ENCODE measurements at places on chromosomes 3 and 15.

DNA sequence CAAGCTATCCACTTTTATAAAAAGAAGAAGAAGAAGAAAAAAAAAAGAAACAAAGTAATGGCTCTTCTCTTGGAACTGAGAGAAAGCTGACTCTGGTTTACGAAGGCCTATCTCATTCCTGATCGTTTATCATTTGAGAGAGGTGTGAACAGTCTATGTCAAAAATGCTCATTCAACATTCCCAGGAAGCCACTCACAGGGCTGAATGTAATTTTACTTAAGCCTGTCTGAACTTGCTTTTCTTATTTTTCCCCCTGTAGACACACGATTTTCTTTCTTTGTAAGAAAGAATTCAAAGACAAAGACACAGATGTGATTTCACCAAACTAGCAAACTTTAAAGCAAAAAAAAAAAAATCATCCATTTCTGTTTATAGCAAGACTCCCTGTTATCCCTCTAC, 805.8 kb downstream of the FHIT start:
- no peak for DNase-seq

GRCh38 chr3:17069754-17070153, 185.0 kb downstream of the PLCL2 start:
- DNase-seq = no peak

DNA sequence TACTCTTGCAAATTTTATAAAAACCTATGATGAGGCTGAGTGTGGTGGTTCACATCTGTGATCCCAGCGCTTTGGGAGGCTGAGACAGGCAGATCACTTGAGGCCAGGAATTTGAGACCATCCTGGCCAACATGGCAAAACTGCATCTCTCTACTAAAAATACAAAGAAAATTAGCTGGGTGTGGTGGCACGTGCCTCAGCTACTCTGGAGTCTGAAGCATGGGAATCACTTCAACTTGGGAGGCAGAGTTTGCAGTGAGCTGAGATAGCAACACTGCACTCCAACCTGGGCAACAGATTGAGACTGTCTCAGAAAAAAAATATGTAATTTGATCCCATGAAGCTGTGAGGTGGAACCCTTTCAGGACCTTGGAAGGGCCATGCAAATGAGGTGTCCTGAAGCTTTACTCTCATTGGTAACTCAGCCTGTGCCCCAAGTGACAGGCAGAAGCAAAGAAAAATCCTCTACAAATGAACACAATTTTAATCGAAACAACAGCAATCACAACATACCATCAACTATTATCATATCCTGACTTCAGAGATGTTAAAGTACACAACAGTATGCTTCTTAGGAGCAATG, 84.6 kb upstream of the CDV3 start:
- no peak for DNase-seq

DNA sequence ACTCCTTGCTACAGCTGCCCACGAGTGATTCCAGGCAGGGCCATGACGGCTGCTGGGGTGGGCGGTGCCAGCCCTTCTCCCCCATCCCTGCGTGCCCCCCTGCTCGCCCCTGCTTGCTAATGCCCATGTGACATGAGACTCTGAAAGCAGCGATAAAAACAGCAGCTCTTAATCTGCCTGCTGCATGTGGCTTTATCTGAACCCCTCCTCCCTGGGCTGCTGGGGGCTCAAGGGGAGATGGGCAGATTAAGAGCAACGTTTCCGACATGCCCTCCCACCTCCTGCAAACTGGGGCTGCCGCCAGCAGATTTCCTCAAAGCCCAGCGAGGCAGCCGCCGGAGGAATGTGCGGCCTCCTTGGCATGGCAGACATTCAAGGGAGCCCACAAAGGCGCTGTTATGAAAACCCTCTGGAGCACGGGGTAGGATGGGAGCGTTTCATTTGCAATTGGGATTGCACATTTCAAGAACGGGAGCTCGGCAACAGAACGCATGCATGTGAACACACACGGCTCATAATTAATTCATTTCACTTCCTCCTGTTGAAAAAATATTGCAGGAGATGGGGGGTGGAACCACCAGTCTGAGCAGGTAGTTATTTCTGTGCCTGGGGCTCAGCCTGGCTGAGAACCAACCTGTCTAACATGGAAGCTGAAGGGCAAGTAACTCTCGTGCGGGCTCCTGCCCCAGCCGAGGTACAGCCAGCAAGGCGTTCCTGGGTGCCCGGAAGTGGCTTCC, 504.2 kb upstream of the PROK2 start:
- DNase-seq = no peak

GRCh38 chr3:55597641-55598040, 110.5 kb upstream of the WNT5A start:
- DNase-seq = no peak

DNA sequence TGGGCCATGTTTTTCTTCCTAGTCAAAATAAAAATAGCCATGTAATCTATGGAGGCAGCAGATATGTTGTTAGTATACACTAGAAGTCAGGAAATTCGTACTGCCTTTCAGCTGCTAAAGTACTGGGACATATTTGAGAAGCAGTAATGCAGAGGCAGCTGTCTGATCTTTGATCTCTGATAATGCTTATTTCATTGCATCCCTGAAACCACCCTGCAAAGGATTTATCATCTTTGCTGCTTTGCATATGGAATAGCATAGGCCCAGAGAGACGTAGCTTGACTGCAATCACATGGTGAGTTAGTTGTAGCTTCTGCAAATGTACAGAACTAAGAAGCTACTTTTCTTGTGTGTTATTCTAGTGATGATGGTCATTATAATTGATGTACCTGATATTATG, 52.4 kb downstream of the RBM6 start:
- DNase-seq = no peak

- DNase-seq = no peak
These were observed 270.8 kb downstream of the UACA start for GRCh38 chr15:70492240-70493177.

- no peak for DNase-seq
These were observed 16.4 kb downstream of the TGM4 start for GRCh38 chr3:44890852-44891251.

GRCh38 chr3:148736086-148736485, 38.4 kb downstream of the AGTR1 start:
- no peak for DNase-seq

DNA sequence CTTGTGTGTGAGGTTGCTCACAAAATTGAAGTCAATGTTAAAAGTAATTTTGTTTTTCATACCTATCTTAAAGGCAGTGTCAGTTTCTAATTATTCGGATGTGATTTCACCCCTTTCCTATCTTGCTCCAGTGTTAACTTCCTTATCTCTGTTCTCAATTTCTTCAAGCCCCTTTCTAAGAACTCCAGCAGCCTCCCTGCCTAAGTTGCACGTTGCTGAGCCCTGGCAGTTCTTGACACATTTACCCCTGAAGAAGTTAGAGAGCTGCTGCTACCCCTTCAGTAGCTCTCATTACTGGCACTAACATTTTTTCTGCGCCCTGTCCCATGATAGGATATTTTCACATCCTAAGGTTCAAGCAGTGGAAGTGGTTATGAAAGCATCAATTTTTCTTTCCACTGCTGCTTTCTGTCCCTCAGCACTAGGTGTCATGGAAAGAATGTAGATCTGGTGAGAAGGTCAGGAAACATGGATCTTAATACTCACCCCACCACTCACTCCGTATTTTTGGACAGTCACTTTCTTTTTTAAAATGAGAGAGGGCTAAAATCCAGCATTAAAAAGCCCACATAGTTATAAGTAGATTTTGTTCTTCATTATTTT, 62.9 kb downstream of the OPA1 start:
- DNase-seq = no peak

Data from stimulated activated CD4-positive, alpha-beta T cell treated with anti-CD3 and anti-CD28 coated beads, Interleukin-1b, Interleukin-23, amount 100 ng/mL, for 24 hours (primary cell).